Adrenal gland (tissue), 19 donors: ENCODE measurements at places on chromosomes 16 and 17. TPM values are rescaled to one million over a fixed set of nuclear protein-coding genes. Genes with fewer than 3 reads are reported as not detected.

Gene FAM117A
- 15.3 TPM for total RNA-seq

Gene FADS6
- 12.4 TPM for total RNA-seq

Gene SNX20
- 3.3 TPM for total RNA-seq

- H3K27me3 ChIP-seq, result no peaks in the 10 kb centered on the region
- peak overlapping the region; percentile 32 for H3K27ac ChIP-seq
- H3K4me1 ChIP-seq, result peaks cover 10% of the 10 kb centered on the region
- no peak for DNase-seq
- no peaks in the 10 kb centered on the region for H3K36me3 ChIP-seq
- H3K4me3 ChIP-seq, result no peak overlapping the region
These were observed 30.0 kb downstream of the USP10 start for GRCh38 chr16:84729716-84730320.

- H3K4me1 ChIP-seq, result no peaks in the 10 kb centered on the region
- no peaks in the 10 kb centered on the region for H3K27me3 ChIP-seq
These were observed 165.3 kb upstream of the GSE1 start for GRCh38 chr16:85447693-85448313.

GRCh38 chr16:73743665-73744496 is 552.7 kb upstream of the PSMD7 start:
- H3K27ac ChIP-seq, result no peak overlapping the region
- H3K27me3 ChIP-seq, result no peaks in the 10 kb centered on the region
- no peaks in the 10 kb centered on the region for H3K4me1 ChIP-seq

DNA sequence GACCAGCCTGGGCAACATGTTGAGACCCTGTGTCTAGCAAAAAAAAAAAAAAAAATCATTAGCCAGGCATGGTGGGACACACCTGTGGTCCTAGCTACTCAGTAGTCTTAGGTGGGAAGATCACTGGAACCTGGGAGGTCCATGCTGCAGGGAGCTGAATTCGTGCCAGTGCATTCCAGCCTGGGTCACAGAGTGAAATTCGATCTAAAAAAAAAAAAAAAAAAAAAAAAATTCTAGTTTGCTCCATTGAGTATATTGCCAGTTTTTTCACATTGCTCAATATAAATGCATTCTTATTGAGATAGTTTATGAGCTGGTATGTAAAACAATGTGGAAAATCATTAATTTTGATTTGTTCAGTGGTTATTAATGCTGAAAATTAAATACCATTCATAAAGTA is 52.0 kb downstream of the ABHD15 start:
- DNase-seq, result peak; percentile 42
- H3K4me3 ChIP-seq, result no peak overlapping the region
- H3K4me1 ChIP-seq, result no peaks in the 10 kb centered on the region
- H3K27me3 ChIP-seq, result no peaks in the 10 kb centered on the region
- H3K36me3 ChIP-seq, result peaks cover 61% of the 10 kb centered on the region
